ENCODE measurements at places on chromosomes 7 and 10. TPM values are rescaled to one million over a fixed set of nuclear protein-coding genes. Genes with fewer than 3 reads are reported as not detected.

DNA sequence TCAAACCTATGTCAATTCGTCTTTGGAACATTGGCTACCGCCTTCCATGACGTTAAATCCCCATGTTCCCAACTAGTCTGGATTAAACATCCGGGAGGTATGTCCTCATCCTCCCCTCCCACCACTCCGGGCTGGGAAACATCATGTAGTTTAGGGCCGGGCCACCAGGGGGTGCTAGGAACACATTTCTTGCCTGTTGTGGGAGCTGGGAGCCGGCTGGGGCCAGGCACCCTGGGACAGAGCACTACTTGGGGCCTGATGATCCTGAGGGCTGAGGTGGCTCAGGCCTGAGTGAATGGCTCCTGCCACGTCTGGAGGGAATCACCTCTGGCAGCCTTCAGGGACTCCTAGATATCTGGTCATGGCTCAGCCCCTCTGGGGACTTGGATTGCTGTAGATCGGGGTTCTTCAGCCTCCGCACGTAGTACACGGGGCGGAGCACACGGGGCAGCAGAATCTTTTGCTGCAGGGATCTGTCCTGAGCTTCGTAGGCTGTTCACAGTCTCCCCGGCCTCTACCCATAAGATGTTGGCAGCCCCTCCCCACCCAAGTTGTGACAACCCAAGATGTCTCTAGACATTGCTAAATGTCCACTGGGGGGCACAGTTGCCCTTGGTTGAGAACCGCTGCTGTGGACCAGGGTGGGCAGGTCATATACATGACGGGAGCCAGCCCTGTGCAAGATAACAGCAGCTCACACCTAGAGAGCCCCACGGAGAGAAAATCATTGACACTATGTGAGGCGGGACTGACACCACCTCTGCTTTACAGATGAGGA lies 141.2 kb upstream of the ZNF716 start:
- no peak overlapping the region for H3K4me3 ChIP-seq
- H3K36me3 ChIP-seq, result no peaks in the 10 kb centered on the region
- peak; percentile 72 for DNase-seq
- no peaks in the 10 kb centered on the region for H3K4me1 ChIP-seq
- H3K27me3 ChIP-seq, result no peaks in the 10 kb centered on the region

- no peak for DNase-seq
- peaks cover 8% of the 10 kb centered on the region for H3K4me1 ChIP-seq
- no peaks in the 10 kb centered on the region for H3K27me3 ChIP-seq
- no peaks in the 10 kb centered on the region for H3K36me3 ChIP-seq
- H3K4me3 ChIP-seq, result no peak overlapping the region
- H3K27ac ChIP-seq, result no peak overlapping the region
These were observed 105.0 kb upstream of the AGR3 start for GRCh38 chr7:16986755-16987154.

GRCh38 chr10:20004087-20004523 lies 187.9 kb downstream of the PLXDC2 start:
- no peak overlapping the region for H3K27ac ChIP-seq
- no peaks in the 10 kb centered on the region for H3K36me3 ChIP-seq
- H3K4me1 ChIP-seq, result peaks cover 38% of the 10 kb centered on the region
- no peaks in the 10 kb centered on the region for H3K27me3 ChIP-seq
- H3K4me3 ChIP-seq, result no peak overlapping the region

DNA sequence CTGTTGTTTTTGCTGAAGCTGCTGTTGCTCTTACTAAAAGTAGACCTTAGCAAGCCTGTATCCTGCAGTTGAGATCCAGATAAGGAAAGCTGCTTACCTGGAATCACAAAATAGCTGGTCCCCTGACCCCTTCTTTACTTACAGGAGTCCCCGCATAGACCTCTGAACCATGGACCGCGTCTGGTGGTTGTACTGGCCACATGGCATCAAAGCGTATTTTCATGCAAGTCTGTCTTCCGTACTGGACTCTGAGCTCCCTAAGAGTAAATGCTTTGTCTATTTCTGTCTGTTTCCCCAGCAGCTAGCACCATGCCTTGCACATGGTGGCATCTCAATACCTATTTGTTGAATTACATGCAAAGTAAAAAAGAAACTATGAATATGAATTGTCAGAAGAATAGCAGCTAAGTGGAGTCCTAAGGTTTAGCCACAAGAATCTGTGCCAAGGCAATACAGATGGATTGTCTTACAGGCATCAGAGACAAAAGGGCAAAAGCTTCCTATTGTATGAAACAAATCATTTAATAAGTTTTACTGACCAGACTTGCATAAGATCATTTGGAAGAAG lies 159.2 kb downstream of the PAXIP1 start:
- no peak for DNase-seq
- H3K27me3 ChIP-seq, result no peaks in the 10 kb centered on the region
- H3K27ac ChIP-seq, result no peak overlapping the region
- H3K36me3 ChIP-seq, result no peaks in the 10 kb centered on the region
- H3K4me3 ChIP-seq, result no peak overlapping the region

DNA sequence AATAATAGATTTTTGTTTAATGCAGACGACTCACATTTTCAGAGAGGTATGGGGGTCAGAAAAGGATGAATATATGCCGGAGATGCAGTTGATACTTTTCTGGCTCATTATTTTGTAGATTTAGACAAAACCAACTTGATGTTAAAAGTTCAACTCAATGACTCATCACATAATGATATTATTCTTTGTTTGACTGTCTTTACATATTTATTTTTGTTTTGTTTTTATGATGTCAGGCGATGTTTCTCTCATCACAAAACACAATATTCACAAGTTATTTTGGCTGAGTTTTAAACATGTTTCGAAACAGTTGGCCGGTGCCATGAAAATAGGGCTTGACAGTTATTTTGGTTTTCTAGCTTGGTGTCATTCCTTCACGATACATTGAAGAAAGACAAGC lies 1.3 kb downstream of the GJD4 start:
- no peaks in the 10 kb centered on the region for H3K4me1 ChIP-seq
- H3K36me3 ChIP-seq, result no peaks in the 10 kb centered on the region
- no peaks in the 10 kb centered on the region for H3K27me3 ChIP-seq
- H3K27ac ChIP-seq, result no peak overlapping the region
- no peak for DNase-seq

DNA sequence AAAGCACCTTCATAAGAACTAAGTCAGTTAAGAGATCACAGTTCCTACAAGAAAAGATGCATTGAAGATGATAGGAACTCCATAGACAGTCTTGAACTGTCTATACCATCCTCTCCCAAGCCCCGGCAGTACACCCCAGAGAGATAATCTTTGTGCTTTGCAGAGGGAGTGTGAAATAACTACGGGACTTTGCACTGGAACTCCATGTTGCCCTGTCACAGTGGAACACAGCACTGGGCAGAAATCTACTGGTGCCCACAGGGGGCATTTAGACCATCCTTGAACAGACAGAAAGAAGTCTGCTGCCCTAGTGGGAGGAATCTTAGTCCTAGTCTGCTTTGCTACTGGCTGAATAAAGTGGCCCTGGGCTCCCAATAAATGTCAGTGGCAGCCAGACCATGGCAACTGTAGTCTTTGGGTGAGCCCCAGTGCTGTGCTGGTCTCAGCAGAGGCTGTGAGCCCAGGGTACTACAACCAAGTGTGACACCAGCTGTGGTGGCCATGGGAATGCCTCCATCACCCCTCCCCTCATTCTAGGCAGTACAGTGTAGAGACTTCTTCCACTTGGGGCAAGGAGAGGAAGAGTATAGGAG lies 107.7 kb upstream of the TMEM168 start:
- no peak overlapping the region for H3K27ac ChIP-seq
- no peaks in the 10 kb centered on the region for H3K27me3 ChIP-seq
- no peaks in the 10 kb centered on the region for H3K4me1 ChIP-seq
- H3K36me3 ChIP-seq, result no peaks in the 10 kb centered on the region
- H3K4me3 ChIP-seq, result no peak overlapping the region

DNA sequence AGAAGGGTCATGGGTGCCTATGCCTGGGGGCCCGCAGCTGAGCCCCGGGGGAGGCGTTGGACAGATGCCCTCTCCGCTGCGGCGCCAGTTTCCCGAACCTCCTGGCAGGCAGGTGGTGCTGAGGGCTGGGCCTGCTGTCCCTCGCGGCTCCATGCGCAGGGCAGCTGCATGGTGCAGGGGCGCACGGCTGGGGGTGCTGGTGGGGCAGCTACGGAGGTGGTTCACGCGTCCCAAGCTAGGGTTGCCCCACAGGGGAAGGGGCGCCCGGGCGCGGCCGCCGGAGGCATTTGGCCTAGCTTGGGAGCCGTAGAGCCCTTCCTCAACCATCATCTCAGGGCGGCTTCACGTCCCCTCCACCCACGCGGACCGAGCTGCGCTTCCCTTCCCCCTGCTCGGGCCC lies 146.0 kb downstream of the CCDC201 start:
- no peaks in the 10 kb centered on the region for H3K27me3 ChIP-seq
- H3K4me1 ChIP-seq, result no peaks in the 10 kb centered on the region
- no peak overlapping the region for H3K27ac ChIP-seq
- DNase-seq, result no peak

- DNase-seq, result no peak
- no peaks in the 10 kb centered on the region for H3K4me1 ChIP-seq
- no peaks in the 10 kb centered on the region for H3K36me3 ChIP-seq
- H3K27ac ChIP-seq, result no peak overlapping the region
- H3K4me3 ChIP-seq, result no peak overlapping the region
These were observed 31.6 kb downstream of the USP54 start for GRCh38 chr10:73559590-73559989.

DNA sequence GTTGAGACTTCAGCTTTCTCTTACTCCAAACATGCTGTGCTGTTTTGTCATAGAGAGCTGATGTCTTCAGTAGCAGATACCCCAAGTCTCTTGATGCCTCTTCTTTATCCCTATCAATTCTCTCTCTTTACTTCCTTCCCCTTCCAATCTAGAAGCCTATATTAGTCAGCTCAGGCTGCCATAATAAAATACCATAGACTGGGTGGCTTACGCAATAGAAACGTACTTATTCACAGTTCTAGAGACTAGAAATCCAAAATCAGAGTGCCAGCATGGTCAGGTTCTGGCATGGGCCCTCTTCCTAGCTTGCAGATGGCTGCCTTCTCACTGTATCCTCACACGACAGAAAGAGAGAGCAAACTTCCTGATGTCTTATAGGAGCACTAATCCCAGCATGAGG lies 9.0 kb upstream of the GARS1 start:
- H3K36me3 ChIP-seq, result no peaks in the 10 kb centered on the region
- DNase-seq, result no peak
- no peaks in the 10 kb centered on the region for H3K4me1 ChIP-seq
- H3K27ac ChIP-seq, result no peak overlapping the region
- H3K27me3 ChIP-seq, result no peaks in the 10 kb centered on the region

DNA sequence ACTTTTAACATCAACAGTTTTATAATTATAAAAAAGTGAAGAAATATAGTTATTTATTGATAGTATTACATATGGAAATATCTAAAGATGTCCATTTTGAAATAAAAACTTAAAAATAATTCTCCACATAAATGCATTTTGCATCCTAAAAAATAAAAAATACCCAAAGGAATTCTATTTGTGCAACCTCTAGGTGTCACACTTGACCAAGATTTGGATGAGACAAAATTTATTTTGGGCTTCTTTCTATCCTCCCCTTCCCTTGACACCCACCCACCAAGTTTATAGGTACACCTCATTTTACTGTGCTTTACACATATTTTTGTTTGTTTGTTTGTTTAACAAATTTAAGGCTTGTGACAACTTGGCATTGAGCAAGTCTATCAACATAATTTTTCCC lies 3.3 kb upstream of the THSD7A start:
- no peaks in the 10 kb centered on the region for H3K36me3 ChIP-seq
- no peak overlapping the region for H3K27ac ChIP-seq
- no peak for DNase-seq
- no peaks in the 10 kb centered on the region for H3K27me3 ChIP-seq

DNA sequence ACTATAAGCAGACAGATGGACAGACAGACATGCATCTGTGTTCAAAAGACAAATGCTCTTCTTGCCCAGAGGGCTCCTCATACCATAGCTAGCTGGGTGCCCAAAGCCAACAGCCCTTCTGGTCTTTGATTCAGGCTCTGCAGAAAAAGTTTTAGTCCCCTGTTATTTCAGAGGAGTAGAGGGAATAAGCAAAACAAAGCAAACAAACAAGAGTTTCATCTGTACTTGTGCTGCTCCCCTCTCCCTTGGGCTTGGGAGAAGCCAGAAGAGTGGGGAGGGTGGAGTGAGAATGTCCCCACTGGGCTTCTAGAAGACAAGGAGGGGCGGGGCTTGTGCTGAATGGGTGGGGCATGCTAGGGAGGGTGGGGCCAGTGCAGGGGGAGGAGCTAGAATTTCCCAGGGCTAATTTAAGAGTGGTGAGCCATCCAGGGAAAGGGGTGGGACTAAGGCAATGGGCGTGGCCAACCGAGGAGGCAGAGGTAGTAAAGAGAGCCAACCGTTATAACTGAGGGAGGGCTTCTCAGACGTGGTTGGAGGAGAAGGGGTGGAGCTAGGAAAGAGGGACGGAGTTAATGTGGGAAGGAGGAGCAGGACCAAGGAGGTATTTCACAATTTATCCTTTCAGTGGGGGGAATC lies 101.2 kb upstream of the MGMT start:
- H3K4me3 ChIP-seq, result no peak overlapping the region
- no peaks in the 10 kb centered on the region for H3K27me3 ChIP-seq
- H3K36me3 ChIP-seq, result no peaks in the 10 kb centered on the region
- no peak overlapping the region for H3K27ac ChIP-seq

GRCh38 chr7:16450366-16450765 lies 15.2 kb downstream of the SOSTDC1 start:
- H3K36me3 ChIP-seq, result no peaks in the 10 kb centered on the region
- no peaks in the 10 kb centered on the region for H3K27me3 ChIP-seq
- H3K4me3 ChIP-seq, result no peak overlapping the region
- H3K27ac ChIP-seq, result no peak overlapping the region

DNA sequence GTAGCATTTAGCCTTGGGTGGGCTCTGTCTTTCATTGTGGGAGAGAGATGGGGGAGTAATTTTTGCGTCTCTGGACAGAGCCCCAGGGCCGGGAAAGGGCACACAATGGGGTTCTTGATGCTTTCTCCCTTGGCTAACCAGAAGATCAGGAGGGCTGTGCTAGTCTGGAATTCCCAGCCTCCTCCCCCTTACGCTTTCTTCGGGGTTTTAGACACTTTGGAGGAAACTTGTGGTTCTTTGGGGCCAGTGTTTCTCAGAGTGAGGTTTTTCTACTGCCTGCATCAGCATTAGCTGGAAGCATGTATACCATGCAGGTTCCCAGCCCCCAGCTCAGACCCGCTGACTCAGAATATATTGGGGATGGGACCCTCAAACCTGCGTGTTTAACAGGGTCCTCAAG lies 7.0 kb downstream of the NEURL1 start:
- H3K4me3 ChIP-seq, result no peak overlapping the region
- DNase-seq, result peak; percentile 61
- peaks cover 35% of the 10 kb centered on the region for H3K4me1 ChIP-seq
- no peak overlapping the region for H3K27ac ChIP-seq
- no peaks in the 10 kb centered on the region for H3K27me3 ChIP-seq
- H3K36me3 ChIP-seq, result no peaks in the 10 kb centered on the region

GRCh38 chr7:94571816-94572215 lies 62.2 kb downstream of the CASD1 start:
- H3K4me1 ChIP-seq, result no peaks in the 10 kb centered on the region
- no peaks in the 10 kb centered on the region for H3K36me3 ChIP-seq
- H3K27me3 ChIP-seq, result no peaks in the 10 kb centered on the region
- no peak overlapping the region for H3K4me3 ChIP-seq
- no peak for DNase-seq

- no peaks in the 10 kb centered on the region for H3K36me3 ChIP-seq
- no peak overlapping the region for H3K4me3 ChIP-seq
- H3K27me3 ChIP-seq, result no peaks in the 10 kb centered on the region
- no peak for DNase-seq
- H3K4me1 ChIP-seq, result no peaks in the 10 kb centered on the region
These were observed 153.1 kb downstream of the GPAM start for GRCh38 chr10:112030431-112030830.

SORCS3 gene
- 2.2 TPM for polyA plus RNA-seq

STAMBPL1 gene
- polyA plus RNA-seq, result 37.5 TPM

ODAD2 gene
- 75.7 TPM for polyA plus RNA-seq

MRLN gene
- 1.4 TPM for polyA plus RNA-seq

ZNF862 gene
- polyA plus RNA-seq, result 12.8 TPM

MPP7 gene
- 22.7 TPM for polyA plus RNA-seq

PKD2L1 gene
- 4.7 TPM for polyA plus RNA-seq

SPACDR gene
- 84.9 TPM for polyA plus RNA-seq

GTF2IRD1 gene
- polyA plus RNA-seq, result 15.1 TPM

Measured in testis (tissue), 5 donors.